Small intestine (tissue), 16 donors: ENCODE measurements at places on chromosomes 7 and 10.

DNA sequence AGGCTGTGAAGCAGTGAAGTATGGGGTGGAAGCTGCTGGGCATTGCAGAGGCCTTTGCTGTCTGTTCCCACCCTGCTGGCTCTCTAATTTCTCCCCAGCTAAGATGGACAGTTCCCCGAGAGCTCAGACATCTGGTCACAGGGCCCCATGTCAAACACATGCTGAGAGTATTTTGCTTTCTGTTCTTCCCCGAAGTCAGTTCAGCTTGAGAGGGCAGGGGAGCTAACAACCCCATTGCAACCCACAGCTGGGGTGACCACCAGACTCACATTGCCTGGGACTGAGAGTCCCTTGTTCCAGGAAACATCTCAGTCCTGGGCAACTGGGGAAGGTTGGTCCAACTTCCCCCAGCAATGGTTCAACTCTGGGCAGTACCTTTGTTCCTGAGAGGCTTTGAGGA, 52.8 kb downstream of the ABCA13 start:
- no peaks in the 10 kb centered on the region for H3K36me3 ChIP-seq
- H3K27me3 ChIP-seq, result no peaks in the 10 kb centered on the region
- H3K4me3 ChIP-seq, result no peak overlapping the region

DNA sequence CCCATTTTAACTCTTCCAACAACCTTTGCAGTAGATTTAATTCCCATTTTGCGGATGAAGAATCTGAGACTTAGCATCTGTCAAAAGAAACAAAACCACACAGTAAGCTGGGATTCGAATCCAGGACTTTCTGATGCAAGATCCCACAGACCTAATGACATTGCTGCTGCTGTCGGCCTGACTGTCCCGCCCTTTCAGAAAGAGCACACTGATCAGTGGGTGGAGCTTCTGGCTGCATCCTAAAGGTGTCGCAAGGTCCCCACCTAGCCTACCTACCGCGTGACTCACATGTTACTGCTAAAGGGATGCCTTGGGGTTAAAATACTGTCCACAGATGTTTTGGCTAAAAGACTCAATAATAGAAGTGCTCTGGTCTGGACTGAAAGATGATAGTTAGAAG, 134.7 kb downstream of the EMX2 start:
- no peak for DNase-seq
- H3K4me1 ChIP-seq, result no peaks in the 10 kb centered on the region
- no peaks in the 10 kb centered on the region for H3K36me3 ChIP-seq

GRCh38 chr7:112874909-112875308, 84.7 kb upstream of the TMEM168 start:
- DNase-seq, result no peak
- H3K4me1 ChIP-seq, result peaks cover 13% of the 10 kb centered on the region
- H3K27me3 ChIP-seq, result no peaks in the 10 kb centered on the region
- H3K4me3 ChIP-seq, result no peak overlapping the region

DNA sequence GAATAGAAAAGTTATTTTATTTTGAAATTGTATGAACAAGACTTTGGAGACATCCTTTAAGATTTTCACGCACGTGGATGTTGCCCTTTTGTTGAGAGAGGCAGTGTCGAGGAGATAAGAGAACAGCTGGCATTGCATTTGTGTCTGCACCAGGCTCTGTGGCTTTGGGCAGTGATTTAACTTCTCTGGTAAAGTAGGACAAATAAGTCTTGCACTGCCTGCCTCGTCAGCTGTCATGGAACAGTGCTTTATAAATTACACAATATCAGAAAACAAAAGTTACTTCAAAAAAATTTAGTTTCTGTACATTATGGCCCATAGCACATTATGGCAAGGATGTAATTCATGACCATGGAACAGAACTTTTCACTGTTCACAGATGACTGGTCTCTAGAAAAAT, 20.1 kb downstream of the SNX10 start:
- H3K36me3 ChIP-seq, result no peaks in the 10 kb centered on the region
- no peak overlapping the region for H3K4me3 ChIP-seq
- no peaks in the 10 kb centered on the region for H3K27me3 ChIP-seq
- no peak overlapping the region for H3K27ac ChIP-seq
- H3K4me1 ChIP-seq, result peaks cover 4% of the 10 kb centered on the region

- H3K4me1 ChIP-seq, result no peaks in the 10 kb centered on the region
- no peaks in the 10 kb centered on the region for H3K27me3 ChIP-seq
- H3K27ac ChIP-seq, result no peak overlapping the region
- no peak overlapping the region for H3K4me3 ChIP-seq
Measured at GRCh38 chr7:134009314-134010110, 117.6 kb upstream of the LRGUK start.

GRCh38 chr7:142542942-142543341, 206.3 kb upstream of the PRSS1 start:
- H3K27me3 ChIP-seq, result no peaks in the 10 kb centered on the region
- no peak overlapping the region for H3K27ac ChIP-seq
- DNase-seq, result no peak
- H3K4me3 ChIP-seq, result no peak overlapping the region

GRCh38 chr10:65765006-65765541, 1160.8 kb upstream of the LRRTM3 start:
- H3K4me1 ChIP-seq, result no peaks in the 10 kb centered on the region
- no peak overlapping the region for H3K27ac ChIP-seq
- H3K36me3 ChIP-seq, result no peaks in the 10 kb centered on the region

- H3K27me3 ChIP-seq, result no peaks in the 10 kb centered on the region
- H3K27ac ChIP-seq, result no peak overlapping the region
- no peak for DNase-seq
- peaks cover 2% of the 10 kb centered on the region for H3K4me1 ChIP-seq
Measured at GRCh38 chr10:88721392-88721791, 15.3 kb downstream of the LIPK start.

DNA sequence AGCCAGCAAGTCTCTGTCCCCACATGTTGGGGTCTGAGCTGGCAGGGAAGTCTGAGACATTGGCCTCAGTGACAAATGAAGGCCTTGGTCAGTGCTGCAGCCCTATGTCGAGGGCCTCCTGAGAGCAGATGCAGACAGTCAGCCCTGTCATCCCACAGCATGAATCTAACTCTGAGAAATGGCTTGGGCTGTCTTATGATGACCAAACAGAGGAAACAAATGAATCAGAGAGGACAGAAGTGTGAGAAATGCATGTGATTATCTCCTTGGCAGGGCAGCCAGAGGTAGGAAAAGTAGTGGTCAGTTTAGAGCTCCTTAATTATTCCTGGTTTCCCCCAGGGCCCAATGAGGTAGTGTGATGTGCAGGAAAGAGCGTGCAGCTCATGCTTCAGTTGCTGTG, 287.6 kb downstream of the SORCS3 start:
- H3K36me3 ChIP-seq, result no peaks in the 10 kb centered on the region
- no peaks in the 10 kb centered on the region for H3K27me3 ChIP-seq
- no peak for DNase-seq
- no peak overlapping the region for H3K27ac ChIP-seq
- H3K4me1 ChIP-seq, result no peaks in the 10 kb centered on the region
- H3K4me3 ChIP-seq, result no peak overlapping the region

- DNase-seq, result peak; percentile 40
- H3K27me3 ChIP-seq, result no peaks in the 10 kb centered on the region
- H3K27ac ChIP-seq, result peak overlapping the region; percentile 67
- peaks cover 2% of the 10 kb centered on the region for H3K4me1 ChIP-seq
- H3K36me3 ChIP-seq, result no peaks in the 10 kb centered on the region
Measured at GRCh38 chr10:24467136-24467535, 256.6 kb downstream of the ARHGAP21 start.

DNA sequence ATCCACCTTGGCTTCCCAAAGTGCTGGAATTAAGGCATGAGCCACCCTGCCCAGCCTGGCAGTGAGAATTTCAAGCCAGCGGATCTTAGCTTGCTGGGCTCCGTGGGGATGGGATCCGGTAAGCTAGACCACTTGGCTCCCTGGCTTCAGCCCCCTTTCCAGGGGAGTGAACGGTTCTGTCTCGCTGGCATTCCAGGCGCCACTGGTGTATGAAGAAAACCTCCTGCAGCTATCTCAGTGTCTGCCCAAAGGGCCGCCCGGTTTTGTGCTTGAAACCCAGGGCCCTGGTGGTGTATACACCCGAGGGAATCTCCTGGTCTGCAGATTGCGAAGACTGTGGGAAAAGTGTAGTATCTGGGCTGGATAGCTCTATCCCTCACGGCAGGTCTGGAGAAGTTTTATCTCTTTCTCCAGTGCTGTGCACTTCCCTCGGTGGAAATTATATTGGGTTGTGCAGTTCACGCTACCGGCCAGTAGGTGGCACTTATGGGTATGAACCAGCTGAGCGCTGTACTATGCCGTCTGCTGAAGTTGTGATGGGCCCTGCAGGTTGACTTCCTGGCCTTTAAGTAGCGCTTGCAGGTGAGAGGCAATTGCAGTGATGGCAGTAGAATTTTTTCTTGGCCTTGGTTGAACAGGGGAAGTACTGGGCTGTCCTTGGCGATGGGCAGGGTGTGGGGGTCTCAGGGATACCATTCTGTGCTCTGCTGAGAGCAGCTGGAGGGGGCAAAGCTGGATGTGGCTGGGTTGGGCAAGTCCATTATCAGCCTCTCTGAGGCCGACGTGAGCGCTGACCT, 138.0 kb upstream of the MTPN start:
- no peaks in the 10 kb centered on the region for H3K36me3 ChIP-seq
- no peaks in the 10 kb centered on the region for H3K27me3 ChIP-seq
- H3K27ac ChIP-seq, result no peak overlapping the region
- peak; percentile 12 for DNase-seq
